ENCODE measurements at places on chromosomes 1 and 21.

GRCh38 chr1:58815686-58816071 is 31.8 kb upstream of the JUN start:
- DNase-seq = no peak

- no peak for DNase-seq
Measured at GRCh38 chr21:14683063-14683462, 136.9 kb upstream of the SAMSN1 start.

- no peak for DNase-seq
Measured at GRCh38 chr1:59409986-59410385, 113.1 kb downstream of the FGGY start.

DNA sequence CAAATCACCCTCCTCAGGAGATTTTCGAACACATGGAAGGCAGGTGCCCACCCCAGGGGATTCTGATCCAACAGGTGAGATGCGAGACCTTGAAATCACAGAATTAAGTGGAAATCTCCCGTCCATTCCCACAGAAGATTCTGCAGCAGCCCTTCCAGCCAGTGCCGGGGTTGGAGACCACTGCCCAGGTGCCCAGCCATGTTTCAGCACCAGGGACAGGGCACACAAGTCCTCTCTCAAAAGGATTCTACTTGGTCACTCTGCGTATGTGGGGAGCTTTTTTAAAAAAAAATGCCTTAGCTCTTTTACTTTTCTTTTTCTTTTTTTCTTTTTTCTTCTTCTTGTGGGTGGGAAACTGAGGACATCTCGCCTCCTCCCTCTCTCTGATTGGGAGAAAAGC is 80.7 kb downstream of the VWA5B1 start:
- peak; percentile 7 for DNase-seq

DNA sequence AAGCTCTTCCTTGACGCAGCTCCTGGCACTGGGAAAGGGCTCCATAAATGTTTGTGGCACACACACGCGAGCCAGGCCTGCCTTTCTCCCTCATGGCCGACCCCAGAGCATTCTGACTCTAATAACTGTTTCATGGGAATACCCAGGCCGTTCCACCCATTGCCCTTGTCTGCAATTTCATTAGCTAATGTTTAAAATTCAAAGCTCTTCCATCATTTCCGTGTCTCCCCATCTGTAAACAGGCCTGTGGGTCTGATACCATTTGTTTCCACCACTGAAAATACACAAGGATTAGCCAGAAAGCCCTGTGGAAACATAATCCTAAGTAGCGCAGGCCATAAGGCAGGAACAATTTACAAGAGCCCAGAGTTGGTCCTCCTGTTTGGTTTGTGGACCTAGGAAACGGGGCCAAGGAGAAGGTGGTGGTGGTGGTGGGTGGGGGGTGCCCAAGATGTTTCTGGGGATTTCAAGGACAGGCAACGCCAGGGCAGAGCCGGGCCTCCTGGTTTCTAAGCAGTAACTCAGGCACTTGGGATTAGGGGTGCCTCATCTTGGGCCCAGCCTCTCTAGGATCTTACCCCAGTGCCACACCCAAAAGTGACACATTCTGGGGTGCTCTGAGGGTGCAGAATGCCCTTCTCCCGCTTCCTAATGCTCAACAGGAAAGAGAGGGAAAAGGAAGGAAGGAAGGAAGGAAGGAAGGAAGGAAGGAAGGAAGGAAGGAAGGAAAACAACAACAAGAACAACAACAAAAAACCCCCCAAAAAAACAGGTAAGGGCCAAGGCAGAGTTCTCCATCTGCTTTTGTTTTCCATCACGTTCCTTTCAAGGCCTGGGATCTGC is 79.4 kb downstream of the SSBP3 start:
- DNase-seq = peak; percentile 84

- no peak for DNase-seq
Measured at GRCh38 chr1:168224991-168225390, 813 bp upstream of the SFT2D2 start.

- no peak for DNase-seq
Measured at GRCh38 chr1:214683621-214684020, 80.6 kb downstream of the CENPF start.

GRCh38 chr1:31019401-31019800 is 46.1 kb downstream of the PUM1 start:
- no peak for DNase-seq

DNA sequence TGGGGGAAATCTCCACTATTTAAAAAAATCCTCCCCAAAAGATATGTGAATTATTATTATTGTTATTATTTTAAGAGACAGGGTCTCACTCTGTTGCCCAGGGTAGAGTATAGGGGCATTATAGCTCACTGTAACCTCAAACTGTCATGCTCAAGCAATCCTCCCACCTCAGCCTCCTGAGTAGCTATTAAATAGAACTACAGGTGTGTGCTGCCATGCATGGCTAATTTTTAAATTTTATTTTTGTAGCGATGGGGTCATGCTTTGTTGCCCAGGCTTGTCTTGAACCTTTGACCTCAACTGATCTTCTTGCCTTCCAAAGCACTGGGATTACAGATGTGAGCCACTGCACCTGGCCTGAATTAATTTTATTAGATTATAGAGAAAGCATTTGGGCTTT is 116.8 kb downstream of the RABGAP1L start:
- no peak for DNase-seq

GRCh38 chr1:169250022-169250421 is 117.6 kb downstream of the NME7 start:
- peak; percentile 41 for DNase-seq

DNA sequence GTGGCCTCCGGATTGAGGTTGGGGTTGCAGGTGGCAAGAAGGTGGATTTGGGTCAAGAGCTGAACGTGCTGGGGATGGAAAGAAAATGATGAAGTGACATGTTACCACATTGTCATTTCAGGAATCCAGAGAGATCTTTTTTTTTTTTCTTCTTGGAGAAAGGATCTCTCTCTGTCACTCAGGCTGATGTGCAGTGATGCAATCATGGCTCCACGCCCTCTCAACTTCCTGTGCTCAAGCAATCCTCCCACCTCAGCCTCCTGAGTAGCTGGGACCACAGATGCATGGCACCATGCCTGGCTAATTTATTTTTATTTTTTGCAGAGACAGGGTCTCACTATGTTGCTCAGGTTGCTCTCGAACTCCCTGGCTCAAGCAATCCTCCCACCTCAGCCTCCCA is 80.6 kb downstream of the GON4L start:
- DNase-seq = peak; percentile 27

- no peak for DNase-seq
Measured at GRCh38 chr1:52506349-52506748, 46.5 kb downstream of the TUT4 start.

DNA sequence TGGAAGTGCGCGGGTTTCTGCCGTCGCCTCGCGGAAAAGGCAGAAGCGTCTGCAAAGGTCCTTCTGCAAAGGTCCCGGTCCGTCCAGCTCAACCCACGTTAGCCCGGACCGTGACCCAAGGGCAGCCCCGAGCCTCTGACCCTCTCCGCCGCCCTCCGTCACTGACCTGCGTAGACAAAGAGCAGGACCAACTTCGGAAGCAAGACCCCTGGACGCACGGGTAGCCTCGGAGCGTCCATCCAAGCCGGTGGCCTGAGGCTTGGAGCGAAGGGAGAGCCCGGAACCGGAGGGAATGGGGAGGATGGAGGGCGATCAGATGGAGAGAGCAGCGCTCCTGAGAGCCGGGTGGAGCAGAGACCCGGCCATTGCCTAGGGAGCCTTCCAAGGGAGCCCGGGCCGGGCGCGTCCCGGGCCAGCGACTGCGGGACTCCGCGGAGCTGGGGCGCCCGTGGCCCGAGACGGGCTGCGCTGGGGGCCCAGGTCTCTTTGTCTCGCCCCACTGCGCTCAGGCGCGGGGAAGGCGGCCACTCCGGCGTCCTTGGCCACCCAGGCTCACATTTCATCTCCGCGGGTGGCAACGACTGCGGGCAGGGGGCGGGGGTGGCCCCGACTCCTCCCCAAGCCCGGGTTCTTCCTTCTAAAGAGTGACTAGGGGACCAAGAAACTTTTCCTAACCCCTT is at the start of gene CYYR1:
TSS of gene CYYR1 (minus strand) at position 585 of the 680 bp plus-strand sequence. CDS start at position 239, 346 bp downstream.
- no peak for DNase-seq

DNA sequence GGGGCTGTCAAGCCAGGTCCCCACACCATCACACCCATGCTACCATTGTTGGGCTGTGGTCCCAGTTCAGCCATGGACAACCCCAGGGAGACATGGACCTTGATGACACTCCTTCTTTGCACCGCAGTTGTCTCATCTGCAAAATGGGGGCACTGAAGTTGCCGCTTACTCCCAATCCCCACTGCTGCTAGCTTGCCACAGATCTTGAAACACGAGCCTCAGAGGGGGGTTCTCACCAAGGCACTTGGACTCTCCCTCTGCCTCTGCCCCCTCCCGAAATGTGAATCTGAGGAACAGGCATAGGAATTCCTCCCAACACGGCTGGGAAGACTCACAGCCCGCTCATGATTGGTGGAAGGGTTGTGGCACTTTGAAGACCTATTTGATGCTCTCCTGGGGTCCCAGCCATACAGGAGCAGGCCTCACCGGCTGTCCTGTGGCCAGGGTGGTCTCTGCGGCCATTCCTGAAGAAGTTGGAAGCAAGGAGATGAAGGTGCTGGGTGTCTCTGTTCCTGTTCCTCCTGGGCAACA is 31.1 kb downstream of the RUNX3 start:
- no peak for DNase-seq

DNA sequence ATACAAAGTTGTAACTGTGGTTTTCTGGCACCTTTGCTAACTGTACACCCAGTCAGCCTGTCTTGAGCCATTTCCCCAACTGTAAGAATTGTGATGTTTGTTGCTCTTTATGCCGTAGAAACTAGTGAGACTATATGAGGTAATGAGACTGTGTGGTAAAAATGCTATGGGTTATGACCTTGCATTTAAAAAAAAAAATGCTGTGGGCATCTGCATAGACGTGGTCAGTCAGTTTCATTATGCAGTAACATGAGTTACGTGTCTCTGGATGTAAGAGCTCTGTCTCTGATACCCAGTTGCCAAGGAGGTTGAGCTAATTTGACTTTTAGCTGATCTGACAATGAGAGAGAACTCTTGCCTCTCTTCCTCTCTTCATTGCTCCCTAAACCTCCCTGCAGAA is 80.6 kb upstream of the LAMC2 start:
- peak; percentile 79 for DNase-seq

- DNase-seq = peak; percentile 63
Measured at GRCh38 chr21:28018741-28019669, 973.7 kb downstream of the LTN1 start.

DNA sequence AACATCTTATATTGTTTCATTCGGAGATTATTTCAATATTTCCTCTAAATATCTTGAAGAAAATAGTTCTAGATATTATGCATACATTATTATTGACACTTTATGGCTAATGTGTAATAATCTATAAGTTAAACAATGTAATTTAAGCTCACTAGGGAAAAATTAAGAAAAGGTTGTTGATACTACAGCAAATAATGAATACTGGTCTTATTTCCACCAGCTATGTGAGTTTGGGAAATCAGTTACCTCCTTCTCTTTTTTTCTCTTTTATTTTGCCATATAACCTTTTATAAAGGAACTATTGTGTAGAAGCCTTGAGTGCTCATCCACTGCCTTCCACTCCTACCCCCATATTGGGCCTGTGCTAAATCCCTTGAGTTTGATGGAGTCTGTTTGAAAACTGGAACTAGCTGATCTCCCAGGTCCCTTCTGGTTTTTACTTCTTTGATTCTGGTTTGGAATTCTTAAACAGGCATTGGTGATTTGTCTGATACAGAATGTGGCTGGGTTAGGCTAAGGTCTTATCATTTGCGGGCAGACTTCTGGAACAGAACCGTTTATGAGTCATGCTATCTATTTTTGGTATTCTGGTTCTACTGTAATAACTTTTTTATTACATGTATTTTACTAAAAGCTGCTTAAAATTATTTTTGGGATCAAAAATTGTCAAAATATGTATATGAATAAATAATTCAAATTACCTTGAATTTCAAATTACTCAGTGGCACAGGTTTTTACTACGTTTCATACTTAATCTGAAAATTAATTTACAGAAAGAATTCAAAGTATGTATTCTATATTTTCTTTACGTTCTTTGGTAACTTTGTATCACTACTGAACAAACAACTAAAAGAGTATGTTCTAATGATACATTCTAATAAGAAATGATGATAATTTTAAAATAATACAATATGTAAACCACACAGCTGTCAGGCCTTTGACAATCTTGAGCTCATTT is 5.0 kb upstream of the CDC14A start:
- DNase-seq = peak; percentile 63

- no peak for DNase-seq
Measured at GRCh38 chr1:111006556-111006955, 42.8 kb upstream of the LRIF1 start.

- DNase-seq = peak; percentile 27
Measured at GRCh38 chr1:93033785-93034184, 45.3 kb upstream of the MTF2 start.

- no peak for DNase-seq
Measured at GRCh38 chr1:224683936-224684335, 67.8 kb downstream of the CNIH3 start.

- no peak for DNase-seq
Measured at GRCh38 chr1:101260556-101261350, 23.9 kb downstream of the S1PR1 start.

- no peak for DNase-seq
Measured at GRCh38 chr21:30482130-30482529, 2.0 kb upstream of the KRTAP19-1 start.

DNA sequence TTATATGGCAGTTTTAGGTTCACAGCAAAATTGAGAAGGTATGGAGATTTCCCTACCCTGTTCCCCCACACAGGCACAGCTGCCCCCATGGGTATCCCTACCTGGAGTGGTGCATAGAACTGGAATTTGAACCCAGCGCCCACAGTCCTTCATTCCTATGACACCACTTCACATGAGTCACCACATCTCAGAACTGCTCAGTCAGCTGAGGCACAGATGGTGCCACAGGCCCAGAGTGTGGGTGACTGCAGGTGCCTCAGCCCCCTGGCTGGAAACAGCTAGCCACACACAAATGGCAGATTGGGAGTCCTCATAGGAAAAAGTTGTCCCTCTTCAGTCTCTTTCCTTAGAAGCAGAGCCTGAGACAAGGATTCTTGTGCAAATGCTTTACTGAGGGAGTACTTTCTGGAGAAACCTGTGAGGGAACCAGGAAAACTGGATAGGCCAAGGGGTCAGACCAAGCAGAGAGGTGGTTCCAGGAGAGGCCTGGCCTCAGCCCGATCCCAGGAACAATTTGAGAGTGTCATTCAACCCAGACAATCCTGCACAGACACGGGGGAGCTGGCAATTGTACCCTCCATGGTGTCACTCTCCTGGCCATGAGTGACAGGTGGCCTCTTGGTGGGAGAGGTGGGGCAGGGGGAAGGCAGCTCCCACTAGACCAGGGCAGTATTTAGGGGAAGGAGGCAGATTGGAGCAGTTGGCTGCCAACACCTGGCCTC is 6.9 kb downstream of the PLA2G2D start:
- DNase-seq = no peak

DNA sequence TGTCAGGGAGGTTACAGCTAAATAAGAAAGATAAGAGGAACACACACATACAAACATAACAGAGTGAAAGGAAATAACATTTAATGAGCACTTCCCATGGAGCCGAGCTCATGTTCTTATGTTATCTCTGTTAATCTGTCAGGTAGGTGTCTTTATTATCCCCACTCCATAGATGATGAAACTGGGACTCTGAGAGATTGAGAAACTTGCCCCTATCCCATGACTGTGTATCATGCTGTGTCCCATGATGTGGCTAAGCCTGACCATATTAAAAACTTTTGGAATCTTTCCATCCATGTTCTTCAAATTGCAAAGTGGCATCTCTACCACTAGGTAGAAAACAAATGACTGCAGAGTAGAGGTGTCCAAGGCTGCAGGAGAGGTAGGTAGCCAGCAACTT is 285.2 kb upstream of the SGIP1 start:
- peak; percentile 68 for DNase-seq

All from fibroblast of villous mesenchyme (primary cell).